ENCODE measurements at places on chromosomes 3 and 15. TPM values are rescaled to one million over a fixed set of nuclear protein-coding genes. Genes with fewer than 3 reads are reported as not detected.

GRCh38 chr3:185721970-185722369, 102.9 kb downstream of the IGF2BP2 start:
- no peak for DNase-seq

DNA sequence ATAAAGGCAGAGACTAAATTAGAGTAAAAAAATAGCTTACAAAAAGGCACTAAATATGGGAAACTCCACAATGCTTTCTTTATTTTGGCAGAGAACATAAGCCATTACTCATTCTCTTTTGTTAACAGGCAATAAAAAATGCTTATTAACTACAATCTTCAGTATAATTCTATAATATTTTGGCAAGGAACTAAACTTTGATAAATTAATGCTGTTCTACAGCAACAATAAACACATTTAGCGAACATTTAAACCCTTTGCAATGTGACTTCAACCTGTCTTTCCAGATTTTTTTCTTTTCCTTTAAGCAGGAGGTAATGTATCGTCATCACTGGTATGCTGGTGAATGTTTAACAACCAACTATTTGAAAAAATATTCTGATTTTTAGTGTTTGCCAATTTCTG, 42.2 kb upstream of the POU1F1 start:
- no peak for DNase-seq

DNA sequence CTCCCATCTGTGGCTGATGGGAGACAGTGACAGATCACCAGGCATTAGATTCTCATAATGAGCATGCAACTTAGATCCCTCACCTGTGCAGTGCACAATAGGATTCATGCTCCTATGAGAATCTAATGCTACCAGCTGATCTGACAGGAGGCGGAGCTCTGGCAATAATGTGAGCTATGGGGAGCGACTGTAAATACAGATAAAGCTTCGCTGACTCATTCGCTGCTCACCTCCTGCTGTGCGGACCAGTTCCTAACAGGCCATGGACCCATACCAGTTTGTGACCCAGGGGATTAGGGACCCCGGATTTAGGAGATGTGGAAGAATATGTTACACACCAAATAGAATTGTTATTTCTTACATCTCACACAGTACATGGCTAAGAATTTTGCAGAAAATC, 6.7 kb downstream of the ARGFX start:
- no peak for DNase-seq

GRCh38 chr15:91710080-91710698, 143.3 kb upstream of the SLCO3A1 start:
- DNase-seq: no peak

DNA sequence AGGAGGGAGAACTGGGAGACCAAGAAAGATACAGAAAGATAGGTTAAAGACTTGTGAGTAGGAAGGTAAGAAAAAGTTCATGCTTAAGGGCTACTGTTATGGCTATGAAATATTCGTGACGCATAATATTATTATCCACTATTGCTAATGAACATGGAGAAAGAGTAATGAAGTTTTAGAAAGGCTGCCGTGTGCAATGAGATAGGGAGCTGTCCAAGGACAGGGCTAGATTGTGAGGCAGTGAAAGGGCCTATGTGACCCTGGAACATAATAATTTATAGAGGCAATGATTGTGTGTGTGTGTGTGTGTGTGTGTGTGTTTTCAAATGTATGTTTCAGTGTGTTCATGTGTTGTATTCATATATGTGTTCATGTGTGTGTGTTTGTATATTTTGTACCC, 27.7 kb downstream of the MBNL1 start:
- no peak for DNase-seq

DNA sequence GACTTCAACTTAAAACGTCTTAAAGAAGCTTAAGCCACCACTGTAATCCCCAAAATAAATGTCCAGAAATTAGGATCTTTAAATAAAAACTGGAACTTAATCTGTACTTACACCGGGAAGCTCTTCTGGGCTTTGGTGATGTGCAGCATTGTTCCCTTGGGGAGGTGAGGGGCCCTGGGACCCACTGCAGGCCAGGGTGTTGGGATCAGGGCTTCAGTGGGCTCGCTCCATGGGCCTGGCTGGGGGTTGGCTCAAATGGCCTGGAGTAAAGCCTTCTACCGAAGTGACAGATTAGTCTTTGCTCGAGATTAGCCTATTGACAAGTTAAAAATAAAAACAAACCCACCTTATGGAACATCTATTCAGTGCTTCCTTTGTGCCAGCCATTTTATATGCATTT, 6.1 kb upstream of the RNU6-1 start:
- DNase-seq: no peak

DNA sequence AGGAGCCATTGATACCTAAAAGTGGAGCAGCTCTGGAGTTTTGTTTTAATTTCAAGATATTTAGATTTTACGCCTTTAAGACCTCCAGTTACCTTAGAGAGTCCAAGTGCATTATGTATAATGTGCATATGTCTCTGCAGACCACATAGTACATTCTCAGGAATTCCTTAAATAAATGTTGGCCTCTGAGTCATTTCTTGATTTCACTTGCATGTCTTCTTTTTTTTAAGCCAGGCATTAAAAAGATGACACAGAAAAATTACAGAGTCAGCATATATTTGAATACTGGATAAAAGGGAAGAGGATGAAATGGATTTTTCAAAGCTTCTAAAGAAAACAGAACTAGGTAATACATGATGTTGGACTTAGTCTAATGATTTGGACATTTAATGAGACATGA, 125.2 kb downstream of the TMCO5A start:
- no peak for DNase-seq

DNA sequence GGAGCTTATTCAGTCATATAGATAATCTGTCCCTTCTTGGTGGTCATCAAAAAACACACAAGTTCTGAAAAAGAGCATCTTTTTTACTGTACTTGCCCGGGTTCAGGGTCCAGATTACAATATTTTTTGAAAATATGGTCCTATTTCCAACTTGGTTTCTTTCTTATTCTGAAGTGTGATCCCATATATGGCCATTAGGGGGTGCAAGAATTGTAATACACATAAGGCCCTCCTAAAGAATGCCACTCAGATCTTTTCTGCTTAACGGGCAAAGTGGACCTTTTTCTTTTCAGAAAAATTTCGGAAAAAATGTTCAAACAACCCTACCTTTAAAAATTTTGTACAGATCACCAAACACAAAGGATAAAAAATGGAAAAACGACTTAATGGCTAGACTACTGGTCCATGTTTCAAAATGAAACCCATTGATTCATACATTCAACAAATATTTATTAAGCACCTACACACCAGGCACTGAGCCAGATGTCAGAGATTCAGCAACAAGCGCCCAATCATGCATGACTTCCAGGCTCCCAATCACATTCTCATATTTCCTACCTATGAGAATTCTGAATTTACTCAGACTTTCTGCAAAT, 102.0 kb upstream of the MYRIP start:
- no peak for DNase-seq

DNA sequence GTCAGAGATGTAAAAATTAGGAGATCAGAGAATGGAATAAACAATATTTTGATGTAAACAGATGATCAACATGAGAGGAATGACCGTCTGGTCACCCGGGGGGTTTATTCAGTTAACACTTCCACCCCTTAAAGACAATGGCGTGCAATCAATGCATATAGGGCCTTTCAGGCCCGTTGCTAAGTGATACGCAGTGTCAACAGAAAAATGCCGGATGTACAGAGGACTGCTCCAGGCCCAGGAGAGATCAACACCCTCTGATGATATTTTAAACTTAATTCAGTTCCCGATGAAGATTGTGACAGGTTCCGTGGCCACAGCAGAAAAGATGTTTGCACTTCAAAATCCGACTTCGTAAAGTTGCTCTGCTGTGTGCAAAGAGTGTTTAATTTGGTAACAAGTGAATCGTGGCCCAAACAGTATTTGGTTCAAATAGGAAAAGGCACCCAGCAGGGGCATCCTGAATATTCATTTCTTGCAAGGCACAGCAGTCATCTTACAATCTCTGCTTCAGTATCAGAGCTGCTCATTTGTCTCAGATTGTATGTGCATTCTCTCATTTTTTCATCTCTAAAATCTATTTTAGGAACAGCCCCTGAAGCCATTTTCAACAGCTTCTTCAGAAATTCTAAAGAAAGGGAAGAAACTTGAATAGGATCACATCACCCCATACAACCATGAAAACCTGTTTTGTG, 72.6 kb downstream of the FOXB1 start:
- DNase-seq: no peak

DNA sequence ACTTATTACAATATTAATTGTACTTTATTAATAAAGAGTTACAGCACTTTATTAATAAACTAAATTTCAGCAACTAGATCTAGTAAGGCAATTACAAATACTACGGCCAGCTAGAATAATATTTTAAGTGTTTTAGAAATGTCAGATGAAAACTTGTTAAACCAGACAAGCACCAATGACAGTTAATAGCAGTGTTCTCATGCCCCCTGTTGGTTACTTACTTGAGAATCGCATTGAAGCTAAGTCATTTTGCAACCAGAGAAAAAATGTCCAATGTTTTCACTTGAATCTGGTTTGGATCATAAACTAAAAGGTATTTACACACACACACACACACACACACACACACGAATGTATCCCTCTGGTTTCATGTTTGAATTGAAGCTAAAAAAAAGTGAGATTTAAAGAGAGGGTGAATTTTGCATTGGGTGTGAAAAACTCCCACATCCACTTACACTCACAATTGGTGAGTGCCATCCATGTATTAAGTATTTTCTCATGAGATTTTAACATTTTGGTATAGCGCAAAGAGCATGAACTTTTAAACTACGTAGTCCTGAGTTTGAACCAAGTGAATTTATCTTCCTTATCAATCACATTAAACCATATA, 347.7 kb downstream of the ZBBX start:
- DNase-seq: no peak

DNA sequence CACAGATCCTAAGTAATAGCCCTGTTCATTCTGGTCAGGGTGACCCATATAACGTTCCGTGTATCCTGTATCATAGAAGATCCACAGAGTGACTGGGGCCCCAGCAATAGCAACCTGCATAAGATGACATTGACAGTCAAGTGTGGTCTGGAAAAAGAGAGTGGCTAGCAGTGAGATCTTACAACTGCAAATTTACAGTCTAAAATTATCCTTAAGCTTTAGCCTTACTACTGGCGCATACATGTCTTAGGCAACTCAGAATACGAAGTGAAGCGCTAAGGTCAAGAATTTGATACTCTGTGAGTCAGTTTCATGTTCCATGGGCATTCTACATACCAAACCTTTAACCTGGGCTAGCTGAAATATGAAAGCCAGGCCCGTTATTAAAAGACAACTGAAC, 29.2 kb upstream of the IGDCC4 start:
- DNase-seq: no peak

DNAJA4 gene
- total RNA-seq: 35.2 TPM

SGO1 gene
- total RNA-seq: 11.0 TPM

All from natural killer cell treated with Interleukin-12 subunit alpha and Interleukin-12 subunit beta and Interleukin-15 and Interleukin-18, amount 100 ng/mL, for 72 hours (primary cell).